ENCODE measurements at places on chromosomes 6 and 20. TPM values are rescaled to one million over a fixed set of nuclear protein-coding genes. Genes with fewer than 3 reads are reported as not detected.
A peak's percentile ranks its signal among the peaks of the same experiment; 100 is the strongest.

DNA sequence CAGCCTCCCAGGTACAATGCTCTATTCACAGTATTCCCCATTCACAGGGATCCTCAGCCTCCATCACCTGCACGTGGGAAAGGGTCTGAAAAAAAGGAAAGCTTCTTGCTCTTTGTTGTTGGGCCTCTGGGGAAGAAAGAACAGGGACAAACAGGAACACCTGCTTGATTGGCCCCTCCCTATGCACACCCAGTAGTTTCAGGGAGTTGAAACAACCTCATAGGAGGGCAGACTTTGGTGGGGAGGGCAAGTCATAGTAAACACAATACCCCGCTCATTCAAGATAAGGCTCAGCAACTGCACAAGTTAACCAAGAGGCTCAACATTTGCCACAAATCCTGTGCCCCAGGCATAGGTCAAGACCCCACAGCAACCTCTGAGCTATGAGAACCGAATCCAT, 1.7 kb downstream of the GHRH start:
- DNase-seq = no peak

- DNase-seq = no peak
Measured at GRCh38 chr6:30491991-30492952, 3.0 kb downstream of the HLA-E start.

DNA sequence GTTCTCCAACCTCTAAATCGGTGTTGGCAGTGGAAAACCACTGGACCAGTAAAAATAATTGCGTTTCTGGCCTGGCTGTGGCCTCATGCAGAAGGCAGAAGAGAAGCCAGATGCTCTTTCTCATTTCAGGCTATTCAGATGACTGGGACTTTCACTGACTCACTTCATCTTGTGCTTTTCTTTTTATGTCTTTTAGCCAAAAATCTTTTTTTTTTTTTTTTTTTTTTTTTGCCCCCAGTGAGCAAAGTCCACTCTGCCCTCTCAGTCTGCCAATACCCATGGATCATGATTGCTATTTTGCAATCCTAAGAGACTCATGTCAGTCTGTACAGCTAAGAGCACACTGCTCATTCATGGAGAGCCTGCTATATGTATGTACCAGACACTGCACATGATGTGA, 962.5 kb downstream of the KIF16B start:
- DNase-seq = no peak

DNA sequence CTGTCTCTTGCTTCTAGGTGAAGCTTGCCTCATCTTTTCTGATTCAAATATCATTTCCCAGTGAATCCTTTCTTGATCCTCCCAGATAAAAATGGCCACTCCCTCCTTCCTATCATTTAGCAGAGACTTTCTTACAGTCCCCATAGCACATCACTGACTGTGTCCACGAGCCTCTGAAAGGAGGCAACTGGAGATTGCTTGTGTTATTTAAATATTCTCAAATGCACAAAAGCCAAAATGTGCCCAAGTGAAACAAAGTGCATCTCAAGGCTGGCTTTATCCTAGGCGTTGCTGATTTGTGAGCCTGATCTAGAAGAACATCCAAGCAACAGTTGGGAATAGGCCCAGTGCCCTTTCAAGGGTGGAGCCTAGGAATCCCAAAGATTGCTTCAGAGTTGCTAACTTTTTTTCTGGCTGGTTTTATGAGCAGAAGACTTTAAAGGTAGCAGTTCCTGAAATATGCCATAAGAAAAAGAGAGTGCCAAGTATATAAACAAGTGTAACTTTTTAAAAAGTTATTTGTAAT, 393.6 kb downstream of the CD83 start:
- no peak for DNase-seq

- DNase-seq = no peak
Measured at GRCh38 chr20:56259948-56260347, 11.4 kb downstream of the MC3R start.

DNA sequence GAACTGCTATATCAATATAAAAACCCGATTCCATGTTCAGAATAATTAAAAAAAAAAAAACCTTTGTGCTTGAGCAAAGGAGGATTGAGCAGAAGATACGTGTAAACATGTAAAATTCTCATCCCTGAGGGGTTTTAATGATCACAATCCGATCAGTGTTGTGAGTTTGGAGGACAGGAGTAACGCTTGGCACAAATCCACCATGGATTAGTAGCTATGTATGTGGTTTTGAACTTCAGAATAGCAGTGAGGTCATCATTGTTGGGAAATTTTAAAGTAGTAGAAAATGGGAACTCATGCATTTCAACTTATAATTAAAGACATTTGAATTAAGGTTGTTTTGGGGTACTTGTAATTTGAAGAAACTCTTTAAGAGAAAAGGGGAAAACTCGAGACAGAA, 203.2 kb downstream of the RPS12 start:
- no peak for DNase-seq

- DNase-seq = peak; percentile 44
Measured at GRCh38 chr6:107132330-107132954, 17.1 kb upstream of the BEND3 start.

The ZSCAN23 gene
- total RNA-seq = 18.2 TPM

- no peak for DNase-seq
Measured at GRCh38 chr6:158011980-158012566, 30.4 kb downstream of the SYNJ2 start.

- no peak for DNase-seq
Measured at GRCh38 chr6:63349401-63349800, 29.6 kb upstream of the LGSN start.
